ENCODE measurements at places on chromosomes 6 and 20.

- DNase-seq = no peak
Observed at GRCh38 chr6:35718375-35718736, 18.5 kb upstream of the ARMC12 start.

DNA sequence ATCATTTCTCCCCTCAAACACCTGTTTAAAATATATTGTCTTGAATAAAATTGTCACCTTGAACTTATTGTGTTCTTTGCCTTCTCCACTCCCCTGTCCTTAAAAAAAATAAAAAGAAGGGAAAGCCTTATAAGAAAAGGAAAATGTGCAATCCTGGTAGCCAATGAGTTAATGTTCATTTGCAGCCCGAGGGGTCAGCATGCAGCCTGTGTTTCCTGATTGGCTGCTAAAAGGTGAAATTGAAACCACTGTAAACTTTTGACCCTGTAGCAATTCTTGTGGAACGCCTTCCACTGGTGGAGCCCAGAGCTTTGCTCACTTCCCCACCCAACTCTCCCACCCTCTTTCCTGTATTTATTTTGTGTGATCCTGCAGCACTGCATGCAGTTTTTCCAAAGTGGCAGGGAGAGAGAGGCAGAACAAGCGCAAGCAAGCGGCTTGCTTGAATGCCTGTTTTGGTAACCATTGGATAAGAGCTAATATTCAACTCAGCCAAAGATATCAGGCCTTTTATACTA is 74.9 kb downstream of the NCOA3 start:
- peak; percentile 55 for DNase-seq

GRCh38 chr6:129454488-129454887 is 255.5 kb downstream of the ARHGAP18 start:
- DNase-seq = no peak

- no peak for DNase-seq
Observed at GRCh38 chr6:111813237-111813636, 60.0 kb downstream of the FYN start.

DNA sequence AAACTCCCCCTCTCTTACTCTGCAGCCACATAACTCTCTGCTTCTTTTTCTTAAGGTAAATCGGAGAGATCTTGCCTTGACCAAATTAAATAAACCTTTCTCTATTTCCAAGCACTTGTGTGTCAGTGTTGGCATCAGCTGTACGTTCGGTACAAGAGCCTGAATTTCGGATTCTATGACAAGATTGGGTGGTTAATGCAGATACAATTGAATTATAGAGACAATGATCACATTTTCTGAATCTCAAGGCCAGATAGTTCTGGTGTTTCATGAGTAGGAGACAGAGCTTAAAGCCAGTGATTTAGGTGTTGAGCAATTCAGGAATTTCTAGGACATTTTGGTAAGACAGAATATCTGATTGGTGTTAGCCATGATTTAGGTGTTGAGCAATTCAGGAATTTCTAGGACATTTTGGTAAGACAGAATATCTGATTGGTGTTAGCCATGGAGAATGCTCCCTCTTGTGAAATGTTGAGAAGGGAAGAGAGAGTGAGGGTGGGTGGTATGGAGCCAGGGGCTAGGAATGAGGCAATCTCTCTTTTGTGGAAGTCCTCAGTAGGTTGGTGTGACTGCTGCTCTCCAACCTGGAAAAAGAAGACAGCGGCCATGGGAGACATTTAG is 5.1 kb downstream of the SPINT3 start:
- no peak for DNase-seq

GRCh38 chr6:22113026-22113766 is 183.6 kb downstream of the PRL start:
- no peak for DNase-seq

DNA sequence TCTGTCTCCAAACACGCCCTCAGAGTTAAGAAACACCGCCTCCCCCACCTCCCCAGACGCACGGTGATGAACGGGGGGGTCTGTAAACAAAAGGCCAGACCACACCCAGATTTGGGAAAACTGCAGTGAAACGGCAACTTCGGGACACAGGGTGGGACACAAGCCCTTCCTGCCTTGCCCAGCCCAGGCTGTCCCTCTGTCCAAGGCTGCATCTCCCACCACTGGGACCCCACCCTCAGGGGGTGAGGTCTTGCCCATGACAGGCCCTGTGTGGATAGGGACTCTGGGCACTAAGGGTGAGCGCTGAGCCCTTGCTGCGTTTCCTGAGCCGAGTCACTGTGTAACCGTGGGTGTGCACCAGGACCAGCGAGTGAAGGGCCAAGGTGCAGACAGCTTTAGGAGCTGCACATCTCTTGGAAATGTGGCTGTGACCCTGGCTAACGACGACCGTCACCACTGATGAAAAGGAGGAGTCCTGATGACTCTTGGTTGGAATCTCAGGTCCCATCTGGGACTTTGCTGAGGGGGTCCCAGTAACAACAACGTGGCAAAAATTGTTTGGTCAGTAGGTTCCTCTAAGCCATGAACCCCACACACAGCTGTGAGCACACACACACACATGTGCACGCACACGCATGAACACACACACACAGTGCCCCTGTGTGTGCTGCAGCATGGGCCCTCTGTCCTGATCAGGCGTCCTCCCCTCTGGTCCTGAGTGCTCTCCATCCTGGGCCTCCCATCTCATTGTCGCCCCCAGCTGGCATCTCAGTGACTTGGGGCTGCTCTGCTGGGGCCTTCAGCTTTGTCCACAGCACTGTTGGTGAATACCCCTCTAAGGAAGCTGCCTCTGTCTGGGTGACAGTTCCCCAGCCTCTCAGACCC is 100.6 kb downstream of the RAMACL start:
- no peak for DNase-seq

DNA sequence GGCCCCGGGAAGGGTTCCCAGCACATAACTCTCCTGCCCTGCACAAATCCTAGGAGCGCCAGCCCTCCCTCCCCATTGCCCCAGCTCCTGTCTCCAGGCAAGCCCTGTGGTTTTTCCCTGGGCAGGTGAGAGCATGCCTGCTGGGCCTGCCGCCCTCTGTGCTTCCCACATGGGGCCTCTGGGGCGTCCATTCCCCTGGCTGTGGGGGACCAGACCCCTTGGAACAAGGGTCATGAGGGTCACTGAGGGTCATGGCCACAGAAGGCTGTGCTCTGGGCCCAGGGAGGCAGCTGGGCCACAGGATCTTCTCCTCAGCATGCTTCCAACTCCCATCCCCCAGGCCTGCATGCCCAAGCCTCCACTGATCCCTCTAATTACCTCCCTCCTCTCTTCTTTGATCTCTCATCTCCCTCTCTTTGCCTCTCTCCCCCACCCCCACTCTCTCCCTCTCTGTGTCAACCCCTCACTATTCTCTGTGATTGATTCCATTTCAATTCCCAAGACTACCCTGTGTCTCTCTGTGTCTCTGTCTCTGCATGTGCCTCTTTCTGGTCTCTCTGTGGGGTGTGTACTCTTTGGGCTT is 6.1 kb downstream of the MDFI start:
- DNase-seq = no peak

- DNase-seq = no peak
Observed at GRCh38 chr6:161359618-161359945, 85.7 kb upstream of the AGPAT4 start.

- no peak for DNase-seq
Observed at GRCh38 chr20:15739035-15739434, 834.2 kb downstream of the KIF16B start.

DNA sequence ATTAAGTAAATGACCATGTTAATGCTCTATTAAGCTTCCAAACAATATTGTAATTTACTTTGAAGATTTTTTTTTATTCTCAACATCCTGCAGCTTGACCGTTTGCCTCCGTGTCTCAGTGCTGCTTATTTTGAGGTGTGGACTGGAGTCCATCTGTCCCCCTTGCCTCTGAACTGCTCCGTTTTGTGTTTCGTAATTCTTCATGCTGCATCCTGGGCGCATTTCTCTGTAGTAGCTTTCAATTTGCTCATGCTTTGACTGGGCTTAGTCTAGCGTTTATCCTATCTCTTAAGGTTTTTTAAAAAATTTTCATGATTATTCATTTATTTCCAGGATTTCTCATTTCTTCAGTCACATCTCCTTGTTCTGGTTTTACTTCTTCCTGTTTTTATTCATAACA is 37.8 kb downstream of the PTPN1 start:
- no peak for DNase-seq

DNA sequence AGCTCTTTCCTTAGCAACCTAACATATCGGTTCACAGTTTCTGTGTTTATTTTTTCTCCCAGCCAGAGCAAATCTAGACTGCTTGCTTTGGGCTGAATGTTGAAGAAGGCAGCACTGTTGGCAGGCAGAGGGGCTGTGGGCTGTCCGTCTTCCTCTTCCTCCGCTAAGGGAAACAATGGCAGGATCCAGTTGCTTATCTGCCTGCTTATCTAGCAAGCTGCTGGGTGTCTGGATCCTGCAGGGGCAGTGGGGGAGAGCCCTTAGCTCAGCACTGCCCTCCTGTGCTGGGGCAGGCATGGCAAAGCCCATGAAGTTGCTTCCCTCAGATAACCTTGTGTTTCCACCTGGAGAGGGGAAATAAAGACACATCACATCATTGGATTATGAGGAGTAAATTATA is 92.7 kb upstream of the CD93 start:
- no peak for DNase-seq

DNA sequence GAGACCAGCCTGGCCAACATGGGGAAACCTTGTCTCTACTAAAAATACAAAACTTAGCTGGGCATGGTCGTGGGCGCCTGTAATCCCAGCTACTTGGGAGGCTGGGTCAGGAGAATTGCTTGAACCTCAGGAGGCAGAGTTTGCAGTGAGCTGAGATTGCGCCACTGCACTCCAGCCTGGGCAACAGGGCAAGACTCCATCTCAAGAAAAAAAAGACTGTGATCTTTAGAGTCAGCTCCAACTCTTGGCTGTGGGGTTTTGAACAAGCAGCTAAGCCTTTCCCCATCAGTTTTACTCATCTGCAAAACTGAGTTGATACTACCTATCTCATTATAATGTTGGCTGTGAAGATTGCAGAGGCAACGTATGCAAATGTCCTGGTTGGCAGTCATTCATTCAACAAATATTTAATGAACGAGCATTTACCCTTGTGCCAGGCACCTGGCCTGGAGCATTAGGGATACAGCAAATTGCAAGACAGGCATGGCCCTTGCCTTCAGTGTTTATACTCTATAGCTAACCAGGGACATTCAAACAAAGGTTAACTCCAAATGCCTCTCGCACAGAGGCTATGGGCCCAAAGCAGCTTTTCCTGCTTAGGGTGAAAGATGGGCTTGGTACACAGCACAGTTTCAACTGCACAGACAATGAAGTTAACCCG is 37.8 kb downstream of the ILRUN start:
- DNase-seq = peak; percentile 45

- no peak for DNase-seq
Observed at GRCh38 chr20:23007886-23008655, 27.0 kb upstream of the SSTR4 start.

- DNase-seq = no peak
Observed at GRCh38 chr20:32621891-32622584, 36.9 kb upstream of the NOL4L start.

DNA sequence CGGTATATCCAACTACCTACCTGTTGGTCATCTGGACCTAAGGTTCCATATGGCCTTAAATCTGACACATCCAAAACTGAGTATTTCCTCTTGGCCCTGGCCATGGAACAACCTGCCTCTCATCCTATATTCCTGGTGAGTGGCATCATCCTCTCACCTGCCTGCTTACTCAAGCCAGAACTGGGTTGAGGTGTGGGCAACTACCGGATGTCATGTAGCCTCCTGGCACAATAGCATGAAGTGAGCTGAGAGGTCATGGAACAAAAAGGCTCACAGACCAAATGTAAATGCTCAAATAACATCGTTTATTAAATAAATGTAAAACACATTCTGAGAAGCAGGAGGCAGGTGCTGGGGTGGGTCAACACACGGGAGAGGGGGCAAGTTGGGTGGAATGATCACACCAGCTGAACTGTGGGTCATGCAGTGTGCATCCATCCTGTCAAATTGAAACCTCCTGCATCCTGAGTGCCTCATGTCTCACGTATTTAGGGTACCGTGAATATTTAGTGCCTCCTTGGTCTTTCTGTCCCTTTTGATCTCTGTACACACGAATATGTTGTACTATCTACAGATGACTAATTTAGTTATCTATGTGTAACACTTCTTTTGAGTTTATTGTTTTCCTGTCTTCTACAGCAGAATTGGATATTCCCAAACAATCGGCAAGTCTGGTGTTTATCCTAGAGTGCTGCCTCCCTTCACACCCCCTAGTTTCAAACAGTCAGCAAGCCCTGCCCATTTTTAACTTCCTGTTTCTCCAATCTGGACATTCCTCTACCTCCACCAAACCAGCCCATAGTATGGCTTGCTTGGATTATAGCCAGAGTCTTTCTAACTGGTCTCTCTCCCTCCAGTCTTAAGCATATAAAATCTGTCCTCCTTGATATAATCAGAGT is 7.9 kb upstream of the POU5F1 start:
- DNase-seq = no peak

DNA sequence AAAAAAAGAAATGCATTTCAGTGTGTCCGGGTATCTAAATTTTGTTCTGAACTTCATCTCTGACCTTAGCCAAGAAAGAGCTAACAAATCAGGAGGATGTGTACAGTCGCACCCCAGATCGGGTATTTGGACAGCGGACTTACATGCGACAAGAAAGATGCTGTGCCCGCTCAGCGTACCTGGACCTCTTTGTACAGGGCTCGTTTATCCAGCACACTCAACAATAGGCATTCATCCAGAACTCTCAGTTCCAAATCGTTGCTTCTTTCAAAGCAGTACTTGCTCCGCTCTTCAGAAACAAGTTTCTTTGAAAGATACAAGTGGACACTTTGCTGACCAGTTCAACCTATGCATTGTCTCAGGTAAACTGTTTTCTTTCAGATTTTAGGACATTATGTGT is 191.7 kb downstream of the LY86 start:
- no peak for DNase-seq

GRCh38 chr20:59081036-59081435 is 38.5 kb upstream of the PRELID3B start:
- DNase-seq = no peak

- DNase-seq = no peak
Observed at GRCh38 chr20:50920997-50921396, 10.2 kb downstream of the ADNP start.

GRCh38 chr6:126376682-126377081 is 36.8 kb downstream of the CENPW start:
- no peak for DNase-seq

- no peak for DNase-seq
Observed at GRCh38 chr20:25278636-25279361, 30.9 kb downstream of the PYGB start.

GRCh38 chr20:5767493-5768098 is 17.4 kb downstream of the SHLD1 start:
- DNase-seq = no peak

- no peak for DNase-seq
Observed at GRCh38 chr6:44960898-44961297, 367.2 kb upstream of the RUNX2 start.

DNA sequence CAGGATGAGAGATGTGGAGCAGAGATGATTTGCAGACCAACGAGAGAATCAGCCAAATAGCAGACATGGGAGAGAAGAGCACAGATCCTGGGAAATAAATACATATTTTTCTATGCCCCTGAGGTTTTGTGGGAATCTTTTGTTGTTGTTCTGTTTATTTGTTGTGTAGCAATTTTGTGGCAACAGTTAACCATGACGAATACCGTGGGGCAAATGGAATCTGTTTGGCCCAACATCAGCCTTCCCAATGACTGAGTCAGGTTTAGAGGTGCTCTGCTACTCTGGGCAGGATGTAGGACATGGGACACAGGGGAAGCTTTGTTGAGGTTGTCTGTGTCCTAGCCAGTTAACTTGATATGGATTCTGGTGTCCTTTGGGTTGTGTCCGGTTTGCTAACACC is 7.9 kb upstream of the SLC2A10 start:
- DNase-seq = no peak

- no peak for DNase-seq
Observed at GRCh38 chr20:63572788-63573646, 1.0 kb downstream of the HELZ2 start.
